8988T (cell line): ENCODE measurements at places on chromosomes 13 and 19.

DNA sequence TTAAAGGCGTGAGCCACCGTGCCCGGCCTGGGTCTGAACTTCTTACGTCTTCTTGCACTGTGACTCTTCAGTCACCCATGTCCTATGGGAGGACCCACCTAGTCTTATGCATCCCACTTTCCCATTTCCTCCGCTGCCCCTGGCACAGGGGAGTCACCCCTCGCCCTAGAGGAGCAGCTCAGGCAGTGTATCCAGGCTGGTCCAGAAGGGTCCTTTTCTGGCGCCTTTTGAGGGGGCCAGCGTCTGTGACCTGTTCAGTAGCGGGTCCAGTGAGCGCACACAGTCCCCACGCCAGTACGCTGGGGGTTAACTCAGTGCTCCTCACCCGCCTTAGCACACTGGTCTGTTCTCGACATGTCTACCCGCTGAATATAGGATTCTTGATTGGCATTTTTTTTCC lies 107.1 kb downstream of the TM9SF2 start:
- DNase-seq = no peak

DNA sequence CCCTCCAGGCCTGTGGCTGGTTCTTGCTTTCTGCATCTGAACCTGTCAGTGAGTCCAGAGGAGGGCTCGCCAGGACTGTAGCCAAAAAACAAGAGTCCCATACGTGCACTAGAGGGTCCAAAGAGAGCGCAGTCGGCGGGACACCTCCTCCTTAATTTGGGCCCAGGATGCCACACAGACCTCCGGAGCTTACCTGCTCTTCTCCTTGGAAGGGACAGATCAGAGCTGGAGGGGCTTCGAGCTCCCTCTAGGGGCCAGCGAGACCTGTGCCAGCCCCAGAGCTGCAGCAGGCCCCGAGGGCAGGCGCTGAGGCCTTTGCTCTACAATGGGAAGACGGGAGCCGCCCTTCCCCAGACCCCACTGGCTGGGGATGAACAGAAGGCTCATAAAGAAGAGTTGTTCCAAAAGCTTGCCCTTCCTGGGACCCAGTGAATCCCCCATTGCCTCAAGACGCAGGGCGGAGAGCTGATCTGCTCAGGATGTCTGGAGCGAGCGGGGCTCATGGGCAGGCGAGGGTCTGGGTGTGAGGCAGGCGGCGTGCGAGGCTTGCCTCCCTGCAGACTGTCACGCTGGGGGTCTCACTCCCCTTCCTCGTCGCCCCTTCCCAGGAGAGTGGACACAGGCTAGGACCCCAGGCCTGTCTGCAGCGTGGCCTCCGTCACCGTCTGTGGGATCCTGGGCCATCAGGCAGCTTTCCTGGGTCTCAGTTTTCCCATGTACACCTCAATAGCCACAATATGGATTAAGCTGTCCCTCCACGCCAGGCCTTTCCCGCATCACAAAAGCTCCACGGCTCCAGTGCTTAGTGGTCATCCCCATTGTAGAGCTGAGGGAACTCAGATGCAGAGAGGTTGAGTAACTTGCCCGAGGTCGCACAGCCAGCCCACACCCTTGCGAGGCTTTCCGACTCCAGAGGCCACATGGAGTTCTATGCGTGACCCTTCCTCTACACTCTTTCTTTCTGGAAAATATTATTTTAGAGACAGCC lies 46.9 kb upstream of the VSTM2B start:
- DNase-seq = no peak

- no peak for DNase-seq
These were observed 24.2 kb upstream of the SLC15A1 start for GRCh38 chr13:98776644-98777043.

GRCh38 chr13:46521486-46521885 lies 31.5 kb upstream of the LRCH1 start:
- DNase-seq = no peak

- DNase-seq = no peak
These were observed 71.6 kb downstream of the PCCA start for GRCh38 chr13:100160450-100160849.

DNA sequence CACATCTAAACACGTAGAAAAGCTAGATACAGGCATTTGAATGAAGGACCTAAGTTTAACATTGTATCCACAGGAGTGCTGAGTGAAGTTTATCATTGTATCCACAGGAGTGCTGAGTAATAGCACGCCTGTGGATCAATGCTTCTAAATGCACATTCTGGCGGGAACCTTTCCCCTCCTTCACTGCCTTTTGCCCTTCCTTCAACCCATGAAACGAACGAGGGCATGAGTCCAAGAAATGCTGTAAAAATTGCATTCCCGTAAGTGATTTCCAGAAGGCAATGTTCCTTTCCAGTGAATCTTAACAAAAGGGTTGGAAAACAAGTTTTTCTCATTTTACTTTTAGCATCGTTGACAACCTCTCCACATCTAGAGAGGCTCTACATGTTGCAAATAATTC lies 88.1 kb downstream of the ZDHHC20 start:
- DNase-seq = no peak

DNA sequence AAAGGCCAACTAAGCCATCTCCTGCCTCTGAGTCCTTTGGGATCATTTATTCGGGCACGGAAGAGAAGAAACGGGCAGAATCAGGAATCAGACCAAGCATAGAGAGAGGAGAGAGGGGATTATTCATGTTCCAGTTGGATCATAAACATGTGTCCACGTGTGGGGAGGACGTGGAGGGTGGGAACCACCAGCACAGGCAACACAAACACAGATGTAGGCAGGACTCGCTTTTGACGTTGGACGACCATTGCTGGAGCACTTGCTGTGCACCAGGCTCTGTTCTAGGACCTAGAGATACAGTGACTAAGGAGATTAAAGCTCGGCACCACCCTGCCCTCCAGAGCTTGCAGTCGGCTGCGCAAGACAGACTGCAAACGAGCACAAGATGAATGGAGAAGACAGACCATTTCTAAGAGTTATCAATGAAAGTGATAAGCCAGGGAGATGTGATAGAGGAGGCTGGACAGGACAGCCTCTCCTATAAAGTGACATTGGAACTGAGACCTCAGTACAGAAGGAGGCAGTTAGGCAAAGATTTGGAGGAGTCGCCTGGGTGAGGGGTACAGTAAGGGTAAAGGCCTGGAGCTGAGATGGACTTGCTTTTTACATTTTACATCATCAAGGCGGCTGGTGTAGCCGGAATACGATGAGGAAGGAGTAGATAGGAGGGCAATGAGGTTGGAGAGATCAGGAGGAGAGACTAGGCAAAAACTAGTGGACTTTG lies 716 bp downstream of the SH2D3A start:
- no peak for DNase-seq

GRCh38 chr19:51467864-51468544 lies 9.8 kb upstream of the SIGLEC8 start:
- no peak for DNase-seq

DNA sequence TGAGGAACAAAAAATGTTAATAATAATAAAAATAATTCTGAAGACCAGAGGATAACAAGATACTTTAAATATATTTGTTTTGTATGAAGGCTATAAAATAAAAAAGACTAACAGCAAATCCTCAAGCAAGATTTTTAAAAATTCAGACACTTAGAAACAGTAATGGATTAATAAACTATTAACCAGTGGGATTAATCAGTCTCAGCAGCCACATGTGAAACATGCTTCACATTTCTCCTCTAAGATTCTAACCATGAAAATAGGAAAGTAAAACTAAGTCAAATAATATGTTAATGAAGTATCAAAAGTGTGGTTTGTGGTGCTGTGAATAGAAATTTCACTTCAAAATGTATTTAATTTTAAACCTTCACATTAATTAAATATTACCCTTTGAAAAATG lies 57.4 kb downstream of the KCNRG start:
- DNase-seq = no peak

GRCh38 chr19:2355168-2356035 lies 4.7 kb upstream of the TMPRSS9 start:
- no peak for DNase-seq

DNA sequence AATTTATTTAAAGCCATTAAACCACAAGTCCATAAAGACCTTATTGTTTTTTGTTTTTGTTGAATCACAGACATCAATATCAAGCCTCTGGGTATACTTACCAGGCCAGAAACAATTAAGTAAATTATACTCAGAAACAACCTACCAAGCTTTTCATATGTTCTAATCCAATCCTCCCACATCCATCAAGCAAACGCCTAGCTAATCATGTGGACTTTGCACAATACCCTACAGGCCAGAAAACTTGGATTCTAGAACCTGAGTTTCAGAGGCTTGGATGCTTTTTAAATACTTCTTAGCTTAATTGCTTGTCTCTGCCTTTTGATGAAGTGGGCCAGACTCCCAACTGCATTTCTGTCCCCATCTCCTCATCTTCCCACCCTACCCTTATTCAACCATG lies 39.9 kb downstream of the TGDS start:
- no peak for DNase-seq

GRCh38 chr19:47495478-47496372 lies 11.7 kb upstream of the KPTN start:
- DNase-seq = no peak

DNA sequence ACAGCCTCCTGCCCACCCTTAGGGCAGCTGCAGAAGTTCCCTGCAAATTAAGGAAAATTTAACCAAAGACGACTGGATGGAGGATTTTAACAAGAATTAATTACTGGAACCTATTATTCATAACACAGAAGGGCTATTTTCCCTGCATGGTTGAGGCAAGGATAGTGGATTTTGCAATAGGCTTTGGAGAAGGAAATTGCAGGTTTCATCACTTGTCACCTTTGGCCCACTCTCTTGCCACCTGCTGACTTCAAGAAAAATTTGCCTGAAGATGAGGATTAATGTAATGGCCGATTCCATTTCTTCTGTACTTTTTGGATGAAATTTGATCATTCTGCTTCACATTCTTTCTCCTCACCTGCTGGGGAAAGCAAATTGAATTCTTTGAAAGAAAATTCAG lies 261.7 kb downstream of the FGF9 start:
- no peak for DNase-seq

DNA sequence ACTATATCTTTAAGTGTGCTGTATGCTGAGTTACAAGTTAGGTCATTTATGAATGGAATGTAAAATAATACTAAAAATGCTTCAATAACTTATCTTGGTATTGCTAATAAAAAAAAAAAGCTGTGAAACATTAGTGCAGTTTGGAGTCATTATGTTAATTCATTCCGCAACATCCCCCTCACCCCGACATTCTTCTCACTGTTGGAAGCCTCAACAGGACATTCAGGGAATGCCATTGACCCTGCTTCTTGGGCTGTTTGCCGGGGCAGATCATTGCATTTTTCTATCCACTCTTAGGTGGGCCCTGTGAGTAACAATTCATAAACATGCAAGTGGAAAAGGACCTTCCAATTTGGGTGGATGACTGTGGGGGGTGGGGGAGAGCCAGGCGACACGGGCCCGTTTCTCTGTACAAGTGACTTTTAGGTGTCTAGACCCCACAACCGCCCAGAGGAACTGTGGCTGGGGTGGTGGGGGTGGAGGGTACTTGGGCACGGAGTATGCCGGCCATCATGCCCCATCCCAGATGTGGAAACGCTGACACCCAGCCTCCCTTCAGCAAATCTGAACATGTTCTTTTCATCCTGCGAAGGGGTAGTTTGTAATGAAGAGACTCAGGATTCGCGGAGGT lies 185.9 kb downstream of the ZNF536 start:
- no peak for DNase-seq

GRCh38 chr19:43675269-43675879 lies 5.4 kb upstream of the PLAUR start:
- peak; percentile 42 for DNase-seq

DNA sequence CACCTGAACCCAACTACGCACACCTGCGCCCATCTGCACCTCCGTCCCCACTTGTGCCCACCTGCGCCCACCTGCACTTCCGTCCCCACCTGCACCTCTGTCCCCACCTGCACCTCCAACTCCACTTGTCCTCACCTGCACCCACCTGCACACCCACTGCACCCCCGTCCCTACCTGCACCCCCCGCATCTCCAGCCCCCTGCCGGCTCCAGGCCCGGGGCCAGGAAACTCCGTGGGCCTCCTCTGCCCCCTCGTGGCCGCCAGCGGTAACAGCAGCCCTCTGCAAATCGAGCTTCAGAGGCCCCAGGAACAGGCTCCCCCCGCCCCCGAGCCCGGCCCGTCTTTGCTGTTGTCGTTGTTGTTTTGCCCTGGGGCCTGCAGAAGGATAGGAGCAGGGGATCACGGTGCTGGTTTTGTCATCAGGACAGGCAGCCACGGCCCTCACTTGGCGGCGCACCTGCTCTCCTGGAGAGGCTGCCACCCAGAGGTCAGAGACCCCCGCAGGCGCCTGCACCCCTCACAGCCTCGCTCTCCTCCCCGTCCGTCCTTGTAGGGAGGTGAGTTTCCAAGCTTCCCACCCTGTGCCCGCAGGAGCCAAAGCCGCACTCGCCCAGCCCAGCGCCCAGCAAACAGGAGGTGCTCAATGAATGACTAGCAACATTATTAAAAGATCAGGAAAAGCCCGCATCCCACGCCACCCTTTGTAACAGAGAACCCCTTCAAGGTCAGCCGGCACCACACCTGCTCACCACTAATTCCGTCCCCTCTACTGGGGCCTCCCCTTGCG lies 65.4 kb downstream of the GNG7 start:
- peak; percentile 82 for DNase-seq

GRCh38 chr13:82719987-82720386 lies 1162.3 kb downstream of the SLITRK1 start:
- no peak for DNase-seq

GRCh38 chr13:76086729-76087128 lies 450.6 kb downstream of the LMO7 start:
- no peak for DNase-seq

GRCh38 chr13:75769141-75769905 lies 133.2 kb downstream of the LMO7 start:
- no peak for DNase-seq

- DNase-seq = no peak
These were observed 823 bp downstream of the TLE5 start for GRCh38 chr19:3061182-3062161.

- no peak for DNase-seq
These were observed 784.1 kb downstream of the UQCRFS1 start for GRCh38 chr19:28428663-28429348.

GRCh38 chr19:7701654-7702457 lies at the start of gene FCER2:
TSS of gene FCER2 (minus strand) at chr19:7702131. CDS start at chr19:7699760, 2,371 bp downstream.
- no peak for DNase-seq

DNA sequence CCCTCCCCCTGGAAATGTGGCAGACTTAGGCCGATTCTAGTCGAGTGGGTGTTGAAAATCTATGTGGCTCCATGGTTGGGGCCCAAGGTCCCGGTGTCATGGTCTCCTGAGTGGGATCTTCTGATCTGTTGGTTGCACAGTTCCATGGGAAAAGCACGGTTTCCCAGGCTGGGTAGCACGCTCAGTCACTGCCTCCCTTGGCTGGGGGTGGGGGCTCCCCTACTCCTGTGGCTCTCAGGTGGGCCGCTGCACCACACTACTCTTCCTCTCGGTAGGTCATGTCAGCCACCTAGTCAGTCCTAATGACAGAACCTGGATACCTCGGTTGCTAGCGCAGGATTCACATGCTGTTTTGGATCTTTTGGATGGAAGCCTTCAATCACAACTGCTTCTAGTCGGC lies 247.0 kb downstream of the SPRY2 start:
- no peak for DNase-seq

GRCh38 chr19:632579-633067 lies 714 bp downstream of the POLRMT start:
- peak; percentile 90 for DNase-seq
